Activated CD4-positive, alpha-beta memory T cell treated with anti-CD3 and anti-CD28 coated beads, Interleukin-2, amount 10 ng/mL, durations not matched to agents 7 days and 5 days (primary cell): ENCODE measurements at places on chromosomes 4 and X. TPM values are rescaled to one million over a fixed set of nuclear protein-coding genes. Genes with fewer than 3 reads are reported as not detected.

SHISA3 gene
- total RNA-seq = 0.58 TPM

CT55 gene
- total RNA-seq = not detected

HSFX4 gene
- not detected for total RNA-seq

TEX13D gene
- not detected for total RNA-seq

DNA sequence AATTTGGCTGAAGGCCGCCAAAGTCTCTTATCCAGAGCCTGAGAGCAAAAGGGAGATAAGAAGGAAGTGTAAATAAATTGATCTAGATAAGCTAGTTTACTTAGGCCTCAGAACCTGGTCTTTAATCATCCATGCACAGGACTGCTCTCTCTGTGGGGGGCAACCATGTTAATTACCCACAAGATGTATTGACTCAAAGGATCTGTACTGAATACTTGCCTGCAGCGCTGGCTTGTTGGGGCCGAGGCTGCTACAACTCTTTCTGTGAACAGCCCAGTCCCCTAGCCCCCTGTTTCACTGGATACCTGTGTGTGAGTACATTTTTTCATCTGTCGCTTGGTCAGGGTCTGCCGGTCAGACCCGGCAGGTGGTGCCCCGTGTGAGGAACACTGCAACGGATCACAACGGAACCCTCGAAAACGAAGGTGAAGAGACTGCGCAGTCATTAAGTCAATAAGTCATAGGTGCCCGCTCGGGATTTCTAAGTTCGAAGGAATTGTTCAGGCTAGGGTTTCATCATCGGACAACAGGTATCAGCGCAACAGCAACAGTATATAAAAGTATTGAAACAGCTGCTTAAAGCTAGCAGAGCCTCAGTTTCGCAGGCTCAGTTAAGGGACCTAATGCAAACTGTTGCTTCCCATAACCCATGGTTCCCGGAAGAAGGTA lies 8.3 kb downstream of the MAGEA11 start:
- H3K27ac ChIP-seq = no peak overlapping the region
- H3K4me1 ChIP-seq = no peaks in the 10 kb centered on the region
- H3K36me3 ChIP-seq = no peaks in the 10 kb centered on the region

- H3K4me1 ChIP-seq = peaks cover 2% of the 10 kb centered on the region
- no peak for DNase-seq
- H3K27me3 ChIP-seq = no peaks in the 10 kb centered on the region
- no peak overlapping the region for H3K4me3 ChIP-seq
- H3K27ac ChIP-seq = no peak overlapping the region
These were observed 17.5 kb upstream of the MSANTD1 start for GRCh38 chr4:3231471-3231870.

- no peak overlapping the region for H3K27ac ChIP-seq
- DNase-seq = no peak
- no peaks in the 10 kb centered on the region for H3K27me3 ChIP-seq
- H3K4me1 ChIP-seq = no peaks in the 10 kb centered on the region
These were observed 104.1 kb downstream of the CPEB2 start for GRCh38 chr4:15106399-15106798.

- no peak overlapping the region for H3K27ac ChIP-seq
- no peaks in the 10 kb centered on the region for H3K4me1 ChIP-seq
- H3K36me3 ChIP-seq = no peaks in the 10 kb centered on the region
- H3K4me3 ChIP-seq = no peak overlapping the region
- H3K27me3 ChIP-seq = no peaks in the 10 kb centered on the region
- DNase-seq = no peak
These were observed 381.3 kb upstream of the FAM47C start for GRCh38 chrX:36626898-36627297.

DNA sequence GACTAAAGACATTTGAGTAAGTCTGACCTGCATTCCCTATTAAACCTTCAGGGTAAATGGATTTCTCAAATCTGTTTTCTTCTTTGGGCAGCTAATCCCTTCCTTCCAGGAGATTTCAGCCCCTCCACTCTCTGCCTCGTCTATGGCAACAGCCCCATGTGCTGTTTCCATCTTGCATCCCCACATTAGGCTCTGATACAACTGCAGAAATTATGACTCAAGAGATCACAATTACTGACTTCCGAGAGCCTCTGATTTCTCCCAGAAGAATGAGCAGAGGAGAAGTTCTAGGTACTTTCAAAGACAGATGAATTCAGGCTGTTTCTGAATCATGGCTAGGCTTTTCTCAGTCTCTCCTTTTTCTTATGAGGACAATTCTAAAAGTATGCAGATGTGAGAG lies 38.7 kb downstream of the RAI2 start:
- no peaks in the 10 kb centered on the region for H3K27me3 ChIP-seq
- no peaks in the 10 kb centered on the region for H3K4me1 ChIP-seq
- H3K27ac ChIP-seq = no peak overlapping the region

DNA sequence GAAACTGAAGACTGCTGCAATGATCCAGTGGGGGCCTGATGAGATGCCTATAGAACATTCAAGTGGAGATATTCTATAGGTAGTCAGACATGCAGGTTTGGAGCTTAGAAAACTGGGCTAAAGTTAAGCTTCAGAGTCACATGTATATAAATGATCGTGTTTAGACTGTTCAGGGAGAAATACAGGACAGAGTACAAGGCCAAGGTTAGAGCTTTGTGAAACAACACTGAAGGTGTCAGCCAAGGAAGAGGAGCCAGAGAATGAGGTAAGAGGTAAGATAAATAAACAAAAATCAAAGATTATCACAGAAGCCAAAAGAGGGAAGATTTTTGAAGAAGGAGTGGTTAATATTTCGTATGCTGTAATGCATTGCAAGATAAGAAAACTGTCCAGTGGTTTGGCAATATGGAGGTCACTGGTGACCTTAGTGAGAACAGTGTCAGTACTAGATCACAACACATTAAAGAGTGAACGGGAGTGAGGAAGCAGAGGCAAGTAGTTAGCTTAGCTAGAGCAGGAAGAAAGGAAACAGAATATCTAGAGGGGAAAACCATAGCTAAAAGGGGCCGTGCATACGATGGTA lies 58.0 kb upstream of the KLHL13 start:
- H3K27ac ChIP-seq = no peak overlapping the region
- no peaks in the 10 kb centered on the region for H3K4me1 ChIP-seq
- no peaks in the 10 kb centered on the region for H3K27me3 ChIP-seq
- H3K4me3 ChIP-seq = no peak overlapping the region
- no peaks in the 10 kb centered on the region for H3K36me3 ChIP-seq

- H3K4me1 ChIP-seq = no peaks in the 10 kb centered on the region
- no peak for DNase-seq
- H3K36me3 ChIP-seq = no peaks in the 10 kb centered on the region
These were observed 163.0 kb downstream of the FAM13A start for GRCh38 chr4:88893961-88894360.
